ENCODE measurements at places on chromosomes 11 and 22.

DNA sequence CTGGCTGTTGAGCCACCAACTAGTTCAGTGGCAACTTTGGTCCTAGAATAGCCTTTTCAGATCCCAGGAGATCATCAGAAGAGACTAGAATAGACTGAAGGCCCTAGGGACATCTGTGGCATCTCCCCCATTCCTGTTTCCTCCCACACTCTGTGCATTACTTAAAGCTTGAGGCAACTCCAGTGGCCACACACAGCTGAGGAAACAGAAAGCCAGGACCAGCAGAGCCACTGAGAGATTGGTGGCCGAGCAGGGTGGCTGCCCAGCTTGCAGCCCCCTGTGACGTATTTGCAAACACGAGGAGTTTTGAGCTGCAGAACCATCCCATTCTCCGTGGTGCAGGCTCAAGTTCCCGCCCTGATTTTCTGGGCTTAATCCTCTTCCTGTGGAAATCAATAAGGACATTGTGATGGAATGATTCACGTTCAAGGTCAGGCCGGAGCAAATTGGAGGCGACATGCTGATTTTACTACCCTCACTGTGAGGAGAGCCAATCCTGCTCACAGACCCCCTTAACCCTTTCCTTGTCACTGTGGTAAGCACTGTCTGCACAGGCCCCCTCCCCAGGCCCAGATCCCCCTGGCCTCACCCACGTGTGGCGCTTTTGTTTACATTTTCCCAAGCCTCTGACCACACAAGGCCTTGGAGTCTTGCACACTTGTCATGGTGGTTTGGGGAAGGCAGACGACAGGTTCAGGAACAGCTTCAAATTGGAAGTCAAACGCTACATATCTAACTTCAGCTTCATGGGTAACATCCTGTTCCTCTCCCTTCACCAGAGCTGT lies 69.1 kb upstream of the MYOD1 start:
- peak; percentile 13 for DNase-seq

DNA sequence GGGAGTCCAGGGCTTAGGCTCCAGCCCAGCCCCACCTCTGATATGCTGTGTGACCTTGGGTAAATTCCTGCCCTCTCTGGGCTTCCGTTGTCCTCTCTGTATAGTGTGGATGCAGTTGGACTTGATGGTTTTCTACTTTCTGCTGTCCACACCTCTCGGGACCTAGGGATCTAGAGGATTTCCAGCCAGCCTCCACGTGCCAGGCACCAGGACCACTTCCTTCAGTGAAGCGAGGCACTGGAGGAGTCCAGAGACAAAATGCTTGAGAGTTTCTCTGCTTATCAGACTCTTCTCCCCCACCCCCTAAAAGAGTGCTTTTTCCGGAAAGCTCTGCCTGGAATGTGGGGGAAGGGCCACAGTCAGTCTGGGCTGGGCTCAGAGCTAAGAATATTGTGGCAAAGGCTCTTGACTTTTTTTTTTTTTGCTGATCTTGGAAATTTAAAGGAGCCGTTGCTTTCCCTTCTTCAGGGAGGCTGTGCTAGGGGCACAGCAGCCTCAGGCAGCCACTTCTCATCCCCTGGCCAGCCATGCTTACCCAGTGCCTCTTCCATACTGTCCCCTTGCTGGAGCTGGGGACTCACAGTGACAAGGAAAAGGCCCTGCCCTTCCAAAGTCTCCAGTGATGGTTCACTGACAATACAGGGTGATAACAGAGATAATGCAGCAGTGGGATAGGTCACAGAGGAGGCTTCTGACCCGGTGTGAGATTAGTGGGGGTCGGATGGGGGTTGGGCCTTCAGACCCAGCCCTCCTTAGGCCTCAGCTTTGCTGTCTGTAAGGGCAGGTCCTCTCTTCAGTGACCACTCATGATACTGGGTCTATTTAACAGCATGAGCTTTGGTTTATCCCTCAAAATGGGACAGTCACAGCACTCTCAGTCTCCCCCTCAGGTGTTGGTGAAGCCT lies 2.9 kb upstream of the SERPINH1 start:
- DNase-seq: peak; percentile 90

GRCh38 chr11:77107950-77108349 lies 5.3 kb downstream of the OMP start:
- peak; percentile 86 for DNase-seq

DNA sequence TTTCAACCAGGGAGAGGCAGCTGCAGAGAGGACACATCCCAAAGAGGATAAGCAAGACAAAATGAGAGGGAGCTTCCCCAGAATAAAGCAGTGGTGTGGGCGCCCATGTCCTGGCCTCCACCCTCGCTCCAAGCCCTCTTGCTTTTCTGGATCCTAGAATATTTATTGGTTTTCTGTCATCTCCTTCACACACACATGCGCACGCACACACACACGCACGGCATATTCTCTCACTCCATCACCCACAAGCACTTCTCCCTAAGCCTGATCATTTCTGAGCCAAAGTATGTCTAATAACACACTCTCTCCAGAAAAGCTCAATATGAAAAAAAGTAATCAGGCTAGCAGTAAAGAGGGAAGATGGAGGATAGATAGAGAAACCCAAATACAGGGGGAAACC lies 7.6 kb downstream of the IGSF9B start:
- no peak for DNase-seq

GRCh38 chr11:70250876-70251658 lies 19.4 kb upstream of the PPFIA1 start:
- no peak for DNase-seq

GRCh38 chr22:49724893-49725489 lies 102.7 kb downstream of the BRD1 start:
- DNase-seq: peak; percentile 49

DNA sequence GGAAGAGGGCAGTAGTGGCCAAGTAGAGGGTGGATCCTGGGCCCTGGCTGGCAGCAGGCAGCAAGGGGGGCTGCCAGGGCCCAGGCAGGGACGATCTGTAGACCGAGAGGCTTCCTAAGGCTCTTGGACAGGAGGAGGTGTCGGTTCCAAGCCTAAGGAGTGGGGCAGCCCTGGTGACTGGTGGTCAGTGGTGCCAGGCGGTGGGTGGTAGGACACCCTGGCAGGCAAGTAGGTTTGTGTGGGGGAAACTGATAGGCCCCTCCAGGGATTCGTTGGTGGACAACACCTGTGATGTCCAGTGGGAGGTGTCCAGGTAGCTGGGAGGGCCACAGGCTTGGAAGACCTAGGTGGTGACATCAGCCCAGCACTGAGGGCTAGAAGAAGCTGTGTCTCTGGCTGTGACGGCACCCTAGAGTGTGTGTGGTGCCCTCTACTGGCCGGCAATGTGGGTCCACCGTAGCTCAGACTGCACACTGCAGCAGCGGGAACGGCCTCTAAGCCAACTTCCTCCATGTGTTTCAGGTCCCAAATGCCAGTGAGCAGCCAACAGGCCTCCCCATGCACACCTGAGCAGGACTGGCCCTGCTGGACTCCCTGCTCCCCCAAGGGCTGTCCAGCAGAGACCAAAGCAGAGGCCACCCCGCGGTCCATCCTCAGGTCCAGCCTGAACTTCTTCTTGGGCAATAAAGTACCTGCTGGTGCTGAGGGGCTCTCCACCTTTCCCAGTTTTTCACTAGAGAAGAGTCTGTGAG lies 9.4 kb upstream of the SAMM50 start:
- DNase-seq: peak; percentile 60
